Omental fat pad (tissue), 4 donors: ENCODE measurements at places on chromosomes 5 and 9.

- no peak for DNase-seq
Measured at GRCh38 chr9:90969021-90969675, 167.5 kb downstream of the SYK start.

DNA sequence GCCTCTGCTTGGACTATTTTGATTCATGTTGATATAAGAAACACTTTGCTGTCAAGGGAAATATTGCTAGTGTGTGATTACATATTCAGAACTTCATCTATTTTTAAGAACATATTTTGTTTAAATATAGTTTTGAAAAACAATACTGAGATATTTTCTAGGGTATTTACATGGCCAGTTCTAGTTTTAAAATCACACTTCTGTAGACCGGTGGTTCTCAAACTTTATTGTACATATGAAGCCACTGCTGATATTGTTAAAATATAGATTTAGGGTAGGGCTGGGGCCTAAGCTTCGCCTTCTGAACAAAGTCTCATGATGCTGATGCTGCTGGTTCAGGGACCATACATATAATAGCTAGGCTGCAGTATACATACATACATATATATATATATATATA is 1000.0 kb downstream of the PTPRD start:
- no peak for DNase-seq

DNA sequence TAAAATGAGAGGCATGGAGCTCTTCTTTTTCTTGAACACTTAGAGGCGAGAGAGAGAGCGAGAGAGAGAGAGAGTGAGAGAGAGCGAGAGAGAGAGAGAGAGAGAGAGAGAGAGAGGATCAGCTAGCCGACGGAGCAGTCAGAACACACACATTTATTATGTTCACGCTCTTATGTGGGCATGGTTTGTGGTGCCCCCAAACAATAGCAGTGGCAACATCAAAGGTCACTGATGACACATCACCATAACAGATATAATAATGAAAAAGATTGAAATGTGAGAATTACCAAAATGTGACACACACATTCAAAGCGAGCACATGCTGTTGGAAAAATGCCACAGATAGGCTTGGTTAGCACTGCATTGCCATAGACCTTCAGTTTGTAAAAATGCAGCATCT is 116.1 kb downstream of the KDM4C start:
- DNase-seq: no peak

DNA sequence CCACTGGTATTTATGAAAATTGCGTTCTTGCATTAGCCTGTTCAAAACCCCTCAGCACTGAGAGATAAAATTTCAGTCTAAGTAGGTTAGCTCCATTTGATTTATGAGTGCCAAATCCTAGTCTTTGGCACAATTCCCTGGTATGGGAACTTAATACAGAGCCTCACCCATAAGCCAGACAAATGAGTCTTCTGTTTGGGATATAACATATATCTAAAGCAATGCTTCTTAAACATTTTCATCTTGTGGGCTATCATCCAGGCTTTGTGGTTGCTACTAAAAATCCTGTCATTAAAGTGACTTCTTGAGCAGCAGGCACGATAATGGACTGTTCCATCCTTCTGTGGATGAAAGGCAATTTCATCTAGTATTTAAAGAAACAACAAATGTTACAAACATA is 419.5 kb upstream of the ACTBL2 start:
- no peak for DNase-seq

DNA sequence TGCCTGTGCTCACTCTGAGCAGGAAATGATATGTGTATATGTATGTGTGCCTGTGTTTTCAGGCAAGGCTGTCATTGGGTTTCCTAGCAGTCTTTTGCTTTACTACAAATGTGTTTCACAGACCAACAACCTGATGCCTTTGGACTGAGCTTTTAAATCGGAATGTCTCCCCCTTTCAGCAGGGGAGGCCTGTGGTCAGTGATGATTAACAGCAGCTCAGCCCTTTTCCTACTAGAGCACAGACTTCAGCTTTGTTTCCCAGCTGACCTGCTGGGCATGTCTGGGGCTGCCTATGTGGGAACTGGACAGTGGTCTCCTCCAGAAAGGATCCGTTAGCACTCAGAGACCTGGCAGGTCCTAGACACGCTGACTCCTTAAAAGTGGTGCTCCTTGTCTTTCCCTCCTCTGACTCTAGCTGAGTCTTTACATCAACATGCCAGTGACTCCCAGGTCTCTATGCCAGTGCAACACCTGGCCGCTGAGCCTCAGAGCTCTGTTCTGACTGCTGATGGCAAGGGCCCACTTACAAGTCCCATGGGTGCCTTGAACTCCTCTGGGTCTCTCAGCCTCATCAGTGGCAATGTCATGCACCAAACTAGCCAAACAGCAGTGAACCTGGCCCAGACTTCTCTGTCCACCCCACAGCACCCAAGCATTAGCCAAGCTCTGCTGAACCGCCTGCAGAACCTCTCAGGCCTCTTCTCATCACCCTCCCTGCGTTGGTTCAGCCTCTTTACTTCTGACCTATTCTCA is 7.7 kb downstream of the MACROH2A1 start:
- no peak for DNase-seq

DNA sequence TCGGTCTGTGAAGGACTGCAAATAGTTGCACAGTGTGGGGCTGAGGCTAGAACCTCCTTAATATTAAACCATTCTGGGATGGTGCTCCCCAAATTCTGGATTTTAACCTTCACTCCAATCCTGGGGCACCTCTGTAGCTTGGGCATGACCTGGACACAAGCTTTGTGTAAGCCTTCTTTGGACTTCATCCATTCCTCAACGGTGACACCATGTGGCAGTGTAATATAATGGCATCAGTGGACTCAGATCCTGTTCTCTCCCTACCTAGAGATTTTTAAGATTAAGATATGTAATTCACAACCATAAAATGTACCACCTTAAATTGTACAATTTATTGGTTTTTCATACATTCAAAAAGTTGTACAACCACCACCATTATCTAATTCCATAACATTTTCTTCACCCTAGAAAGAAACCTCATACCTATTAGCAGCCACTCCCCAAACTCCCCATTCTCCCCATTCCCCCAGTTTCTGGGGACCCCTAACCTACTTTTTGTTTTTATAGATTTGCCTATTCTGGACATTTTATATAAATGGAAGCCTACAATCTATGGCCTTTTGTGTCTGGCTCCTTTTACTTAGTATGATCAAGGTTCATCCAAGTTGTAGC is 4.8 kb upstream of the PLGRKT start:
- DNase-seq: no peak

- DNase-seq: no peak
Measured at GRCh38 chr5:34562791-34563190, 93.3 kb upstream of the RAI14 start.

GRCh38 chr9:73172901-73173215 is 21.2 kb downstream of the ANXA1 start:
- DNase-seq: no peak

- no peak for DNase-seq
Measured at GRCh38 chr5:123425431-123425830, 2.2 kb upstream of the CEP120 start.

DNA sequence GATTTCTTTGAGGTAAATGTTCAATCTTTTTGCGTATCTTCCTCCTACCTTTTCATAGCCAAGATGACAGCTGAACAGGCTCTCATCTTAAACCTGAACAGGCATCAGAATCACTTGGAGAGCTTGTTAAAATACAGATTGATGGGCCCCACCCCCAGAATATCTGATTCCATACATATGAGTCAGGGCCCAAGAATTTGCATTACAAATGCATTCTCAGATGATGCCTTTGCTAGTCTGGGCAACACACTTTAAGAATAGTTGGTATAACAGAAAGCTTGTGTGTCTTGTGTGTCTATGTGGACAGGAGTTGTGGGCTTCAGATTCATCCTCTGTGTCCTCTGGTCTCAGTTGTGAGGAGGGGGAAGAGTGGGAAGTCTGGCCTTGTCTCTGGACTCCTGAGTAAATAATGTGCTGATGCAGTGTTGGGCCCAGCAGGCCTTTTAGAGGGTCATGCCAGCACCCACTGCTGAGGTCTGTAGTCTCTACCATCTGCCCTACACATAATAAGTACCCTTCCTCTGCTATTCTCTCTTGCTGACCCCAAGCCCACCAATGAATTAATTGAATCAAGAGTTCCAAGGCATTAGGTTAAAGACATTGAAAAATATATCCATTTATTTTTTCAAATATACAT is 43.1 kb downstream of the PTCD2 start:
- no peak for DNase-seq

DNA sequence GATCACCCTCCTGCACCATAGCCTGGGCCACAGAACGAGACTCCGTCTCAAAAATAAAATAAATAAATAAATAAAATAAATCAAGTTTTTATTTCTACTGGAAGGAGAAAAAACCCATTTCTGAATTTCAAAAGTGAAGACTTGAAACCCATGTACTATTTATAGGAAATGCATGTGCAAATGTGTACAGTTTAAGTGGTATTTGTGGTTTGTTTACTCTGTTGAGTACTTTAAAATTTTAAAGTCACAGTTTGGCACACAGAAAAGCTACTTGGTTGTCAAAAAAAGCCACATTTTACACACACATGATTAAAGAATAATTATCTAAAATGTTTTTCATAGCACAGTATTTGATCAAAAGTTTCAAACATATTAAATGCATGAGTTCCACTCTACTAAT is 43.6 kb downstream of the NR3C1 start:
- DNase-seq: no peak

- no peak for DNase-seq
Measured at GRCh38 chr5:157603333-157604190, 28.0 kb upstream of the ADAM19 start.

GRCh38 chr5:82594097-82594496 is 315.9 kb upstream of the RPS23 start:
- DNase-seq: no peak

- no peak for DNase-seq
Measured at GRCh38 chr9:87831159-87831558, 51.5 kb upstream of the SPATA31E1 start.

DNA sequence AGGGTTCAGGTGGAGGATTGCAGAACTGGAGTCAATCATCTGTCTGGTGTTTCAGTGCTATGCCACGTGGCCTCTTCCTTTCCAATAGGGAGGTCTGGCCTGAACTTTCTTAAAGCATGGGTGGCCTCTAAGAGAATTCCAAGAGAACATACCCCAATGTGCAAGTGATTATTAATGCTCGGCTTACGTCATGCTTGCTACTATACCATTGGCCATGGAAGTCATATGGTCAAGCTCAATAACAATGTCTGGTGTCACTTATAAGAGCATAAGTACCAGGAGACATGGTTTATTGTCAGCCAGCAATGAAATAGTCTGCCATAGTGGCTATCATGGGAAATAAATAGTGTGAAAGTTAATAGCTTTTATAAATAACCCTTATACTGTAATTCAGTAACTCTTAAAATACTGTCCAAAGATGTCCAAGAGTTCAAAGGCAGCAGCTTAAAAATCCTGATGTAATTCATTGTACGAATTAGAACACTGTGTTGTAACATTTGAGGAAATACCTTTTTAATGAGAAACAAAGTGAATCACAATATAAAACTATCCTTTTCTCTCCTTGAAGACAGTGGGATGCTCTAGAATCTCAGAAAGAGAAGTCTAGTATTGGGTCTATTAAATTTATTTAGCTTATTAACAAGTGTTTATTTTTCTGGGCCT is 355.4 kb upstream of the PRR16 start:
- no peak for DNase-seq

GRCh38 chr5:127994087-127994660 is 89.4 kb upstream of the SLC12A2 start:
- no peak for DNase-seq

DNA sequence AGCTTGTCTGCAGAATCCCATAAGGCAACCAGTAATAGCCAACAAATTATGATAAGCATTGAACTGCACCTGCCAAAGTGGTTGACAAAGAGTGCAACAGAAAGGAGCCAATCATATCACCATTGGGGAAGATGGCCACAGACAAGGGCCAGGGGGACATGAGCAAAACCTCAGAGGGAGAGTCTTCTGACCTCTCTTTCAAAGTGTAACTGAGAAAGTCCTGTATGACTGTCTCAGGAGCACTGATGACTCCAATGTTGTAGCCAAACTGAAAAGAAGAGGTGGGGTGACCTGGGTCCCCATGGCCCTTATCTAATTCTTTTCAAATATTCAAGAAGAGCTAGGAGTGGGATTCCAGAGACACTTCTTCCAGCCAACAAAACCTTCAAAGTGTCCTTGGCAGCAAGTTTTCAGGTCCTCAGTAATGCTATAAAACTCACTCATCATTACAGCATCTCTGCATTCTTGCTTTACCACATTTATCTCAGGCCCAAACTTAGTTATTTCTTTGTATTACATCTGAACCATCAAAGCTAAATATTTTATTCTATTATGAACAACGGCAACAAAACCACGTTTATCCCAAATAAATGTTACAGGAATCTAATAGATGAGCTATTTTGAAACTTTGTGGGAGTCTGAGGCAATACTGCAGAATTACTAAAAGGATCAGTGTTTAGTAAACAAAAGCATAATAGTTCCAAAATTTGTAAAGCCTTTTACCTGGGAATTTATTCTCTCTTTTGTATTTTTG is 24.4 kb downstream of the FBLL1 start:
- DNase-seq: no peak

DNA sequence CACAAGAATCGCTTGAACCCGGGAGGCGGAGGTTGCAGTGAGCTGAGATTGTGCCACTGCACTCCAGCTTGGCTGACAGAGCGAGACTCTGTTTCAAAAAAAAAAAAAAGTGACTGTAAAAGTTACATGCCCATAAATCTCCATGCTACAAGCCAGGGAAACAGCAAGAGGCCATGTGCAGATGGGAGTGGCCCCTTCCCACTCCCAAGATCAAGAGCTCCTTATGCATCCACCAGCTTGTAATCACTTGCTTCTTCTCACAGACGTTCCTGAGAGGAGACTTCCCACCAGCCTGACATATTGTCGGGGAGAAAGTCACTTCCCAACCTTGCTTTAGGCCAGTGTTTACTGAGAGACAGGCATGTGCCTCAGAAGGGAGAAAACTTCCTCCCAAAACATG is 45.6 kb upstream of the N4BP3 start:
- DNase-seq: no peak

DNA sequence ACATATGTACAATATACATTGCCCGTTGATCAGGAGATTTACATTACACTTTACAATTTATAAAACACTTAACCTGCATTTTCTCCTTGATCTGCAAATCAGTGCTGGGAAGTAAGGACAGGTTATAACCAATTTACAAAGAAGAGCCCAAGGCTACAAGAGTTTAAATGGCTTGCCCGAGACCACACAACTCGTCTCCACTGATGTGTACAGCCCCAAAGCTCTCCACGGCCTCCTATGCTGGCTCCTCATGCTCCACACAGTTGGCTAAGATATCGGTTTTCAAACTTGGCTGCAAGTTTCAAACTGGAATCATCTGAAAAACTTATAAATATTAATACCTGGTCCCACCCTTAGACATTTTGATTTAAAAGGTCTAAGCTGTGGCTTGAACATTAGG is 10.3 kb downstream of the ACTL7B start:
- no peak for DNase-seq
